ENCODE measurements at places on chromosomes 3 and 15. TPM values are rescaled to one million over a fixed set of nuclear protein-coding genes. Genes with fewer than 3 reads are reported as not detected.

- DNase-seq = no peak
Observed at GRCh38 chr15:52378746-52379394, 83.3 kb upstream of the MYO5C start.

- no peak for DNase-seq
Observed at GRCh38 chr15:101613130-101614000, 38.8 kb downstream of the TM2D3 start.

GRCh38 chr3:58452176-58452575 lies 18.5 kb upstream of the PDHB start:
- DNase-seq = no peak

GRCh38 chr3:160810362-160811236 lies 54.6 kb downstream of the PPM1L start:
- DNase-seq = no peak

Gene FANCD2OS
- not detected for total RNA-seq

Gene SPTSSB
- total RNA-seq = not detected

Gene CYP1A1
- total RNA-seq = 1.3 TPM

Gene PPM1L
- 5.8 TPM for total RNA-seq

Gene FSIP1
- 0.53 TPM for total RNA-seq

Gene GRK7
- total RNA-seq = not detected
